ENCODE measurements at places on chromosomes 11 and 22.

DNA sequence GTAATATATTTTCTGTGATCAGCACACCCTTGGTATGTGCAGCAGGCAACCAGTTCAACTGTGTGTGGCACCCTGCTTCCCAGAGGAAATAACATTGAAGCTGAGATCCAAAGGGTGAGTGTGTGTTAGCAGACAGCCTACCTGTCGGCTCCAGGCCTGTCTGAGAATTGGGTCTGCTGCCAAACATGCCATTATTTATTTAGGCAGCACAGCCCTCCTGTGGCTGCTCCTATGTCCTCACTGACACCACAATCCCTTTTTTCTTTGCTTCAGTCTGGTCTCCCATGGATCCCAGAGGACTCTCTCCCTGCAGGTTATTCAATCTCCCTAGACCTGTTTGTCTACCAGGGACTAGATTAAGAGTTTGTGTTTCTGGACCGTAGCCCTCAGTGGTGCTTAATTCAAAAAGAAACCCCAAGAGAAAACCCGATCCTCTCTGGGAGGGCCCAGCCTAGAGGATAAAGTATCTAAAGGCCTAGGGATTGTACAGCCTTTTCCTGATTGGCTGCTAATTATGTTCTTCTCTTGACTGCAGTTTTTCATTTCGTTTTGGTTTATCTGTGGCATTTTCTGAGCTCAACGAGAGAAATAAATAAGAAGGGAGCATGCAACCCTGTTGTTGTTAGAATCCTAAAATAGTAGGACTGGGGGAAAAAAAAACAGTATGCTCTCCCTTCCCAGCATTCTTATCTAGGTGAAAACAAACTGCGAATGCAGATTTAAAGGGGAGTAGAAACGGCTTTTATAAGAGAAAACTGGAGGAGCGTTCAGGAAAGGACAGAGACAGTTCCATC is 24.1 kb downstream of the KCNE3 start:
- DNase-seq = peak; percentile 15

- no peak for DNase-seq
Measured at GRCh38 chr11:88384004-88384668, 46.6 kb upstream of the CTSC start.

DNA sequence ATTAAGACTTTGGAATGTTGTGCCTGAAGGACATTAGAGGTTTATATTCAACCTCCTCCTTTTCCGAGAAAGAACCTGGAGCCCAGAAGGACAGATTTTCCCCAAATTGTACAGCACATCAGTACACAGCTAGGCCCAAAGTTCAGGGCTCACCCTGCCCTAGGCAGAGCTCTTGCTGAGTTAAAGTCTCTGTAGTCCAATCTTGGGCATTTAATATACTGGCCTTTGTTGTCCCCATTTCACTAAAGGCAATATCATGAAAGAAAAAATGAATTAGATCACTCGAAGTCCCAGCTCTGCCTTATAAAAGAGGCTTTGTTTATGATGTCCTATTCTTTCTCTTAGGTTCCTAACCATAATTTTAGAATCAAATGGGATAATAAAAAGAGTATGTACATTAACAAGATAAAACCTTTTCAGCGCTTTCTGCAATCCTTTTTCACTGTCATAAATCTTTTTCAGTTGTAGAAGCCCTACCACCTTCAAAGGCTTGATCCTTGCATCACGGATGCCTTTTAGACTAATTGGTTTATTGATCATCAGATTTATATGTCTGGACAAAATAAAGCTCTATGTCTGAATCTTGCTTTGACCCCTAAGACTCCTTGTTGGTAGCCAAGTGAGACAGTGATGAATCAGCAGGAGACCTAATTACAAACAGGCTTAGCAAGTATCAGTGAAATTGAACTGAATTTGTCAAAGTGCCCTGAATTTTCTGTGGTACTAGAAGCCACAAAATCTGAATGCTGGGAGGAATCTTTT is 39.8 kb downstream of the RELT start:
- no peak for DNase-seq

GRCh38 chr11:63573881-63574855 is 11.0 kb upstream of the PLAAT2 start:
- DNase-seq = no peak

GRCh38 chr11:74686792-74687191 is 44.4 kb downstream of the CHRDL2 start:
- no peak for DNase-seq

GRCh38 chr11:63536669-63537292 is at the start of gene PLAAT4:
Gene PLAAT4, plus strand, starts transcription at chr11:63536808. Its CDS starts 61 bp downstream, at chr11:63536869.
- no peak for DNase-seq

GRCh38 chr22:33519071-33519973 is 401.0 kb downstream of the LARGE1 start:
- DNase-seq = no peak

DNA sequence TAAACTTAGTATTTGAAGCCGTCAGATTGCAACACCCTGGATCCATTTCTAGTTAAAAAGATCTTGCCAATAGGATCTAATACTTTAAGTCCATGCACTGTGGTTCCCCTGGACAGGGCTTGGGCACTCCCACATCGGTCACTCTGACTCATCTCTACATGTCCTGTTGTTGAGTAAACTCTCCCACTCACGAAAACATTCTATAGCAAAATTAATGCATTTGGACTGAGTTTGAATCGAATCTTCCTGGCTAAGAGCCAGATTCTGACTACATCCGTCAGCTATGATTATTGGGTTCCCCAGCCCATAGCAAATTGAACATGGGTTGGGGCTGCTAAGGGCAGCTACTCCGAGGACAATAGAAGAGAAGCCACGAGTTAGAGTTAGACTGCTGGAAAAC is 182.1 kb upstream of the SORL1-AS1 start:
- no peak for DNase-seq

- no peak for DNase-seq
Measured at GRCh38 chr11:93166194-93166593, 31.6 kb downstream of the SLC36A4 start.

DNA sequence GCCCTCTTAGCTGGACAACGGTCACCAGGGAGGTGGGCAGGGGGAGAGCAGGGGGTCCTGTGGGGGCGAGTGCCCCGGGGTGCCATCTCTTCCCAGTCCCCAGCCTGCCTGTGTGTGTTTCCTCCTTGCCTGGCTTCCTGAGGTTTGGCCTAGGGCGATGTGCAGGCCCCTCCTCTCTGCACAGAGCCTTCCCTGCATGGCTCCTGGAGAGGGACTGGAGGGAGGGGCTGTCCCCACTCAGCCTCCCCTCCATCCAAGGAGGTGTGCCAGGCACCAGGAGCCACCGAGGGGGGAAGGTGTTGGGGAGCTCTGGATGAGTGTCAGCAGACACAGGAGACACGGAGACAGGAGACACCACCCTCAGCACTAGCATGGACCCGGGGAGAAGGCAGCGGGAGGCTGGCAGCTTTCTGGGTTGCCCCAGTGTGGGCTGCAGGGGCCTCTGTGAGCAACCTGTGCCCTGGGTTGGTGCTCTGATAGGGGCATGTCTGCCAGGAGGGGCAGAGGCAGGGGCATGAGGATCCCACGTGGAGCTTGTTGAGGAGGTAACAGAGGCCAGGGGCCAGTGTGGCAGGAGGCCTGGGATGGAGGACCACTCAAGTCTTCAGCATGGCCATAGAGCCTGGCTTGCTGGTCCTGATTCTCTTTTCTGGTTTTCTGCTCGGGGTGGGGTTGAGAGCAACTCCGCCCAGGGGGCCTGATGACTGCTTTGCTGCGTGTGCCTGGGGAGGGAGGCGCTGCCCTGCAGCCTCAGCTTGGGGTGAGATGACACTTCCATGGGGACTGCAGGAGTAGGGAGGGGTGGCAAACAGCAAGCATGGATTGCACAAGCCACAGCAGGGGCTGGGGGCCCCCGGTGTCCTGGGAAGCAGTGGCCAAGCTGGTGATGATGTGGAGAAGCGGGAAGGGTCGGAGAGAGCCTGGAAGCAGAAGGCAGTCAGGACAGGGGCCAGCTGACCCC is 78.8 kb downstream of the ST3GAL4 start:
- DNase-seq = no peak

DNA sequence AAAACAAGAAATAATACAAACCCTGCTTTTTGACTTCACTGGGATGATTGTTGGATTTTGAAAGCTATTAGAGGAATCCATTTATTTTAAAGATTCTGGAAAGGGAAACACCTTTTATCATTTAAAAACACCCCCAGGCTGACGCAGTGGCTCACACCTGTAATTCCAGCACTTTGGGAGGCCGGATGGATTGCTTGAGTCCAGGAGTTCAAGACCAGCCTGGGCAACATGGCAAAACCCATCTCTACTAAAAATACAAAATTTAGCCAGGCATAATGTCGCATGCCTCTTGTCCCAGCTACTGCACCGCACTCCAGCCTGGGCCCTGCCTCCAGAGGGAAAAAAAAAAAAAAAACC is 317 bp upstream of the SCN2B start:
- no peak for DNase-seq

- no peak for DNase-seq
Measured at GRCh38 chr11:75432911-75433321, at the start of gene KLHL35. Gene KLHL35, minus strand, starts transcription at chr11:75433203. Its CDS starts 2,574 bp downstream, at chr11:75430629.

DNA sequence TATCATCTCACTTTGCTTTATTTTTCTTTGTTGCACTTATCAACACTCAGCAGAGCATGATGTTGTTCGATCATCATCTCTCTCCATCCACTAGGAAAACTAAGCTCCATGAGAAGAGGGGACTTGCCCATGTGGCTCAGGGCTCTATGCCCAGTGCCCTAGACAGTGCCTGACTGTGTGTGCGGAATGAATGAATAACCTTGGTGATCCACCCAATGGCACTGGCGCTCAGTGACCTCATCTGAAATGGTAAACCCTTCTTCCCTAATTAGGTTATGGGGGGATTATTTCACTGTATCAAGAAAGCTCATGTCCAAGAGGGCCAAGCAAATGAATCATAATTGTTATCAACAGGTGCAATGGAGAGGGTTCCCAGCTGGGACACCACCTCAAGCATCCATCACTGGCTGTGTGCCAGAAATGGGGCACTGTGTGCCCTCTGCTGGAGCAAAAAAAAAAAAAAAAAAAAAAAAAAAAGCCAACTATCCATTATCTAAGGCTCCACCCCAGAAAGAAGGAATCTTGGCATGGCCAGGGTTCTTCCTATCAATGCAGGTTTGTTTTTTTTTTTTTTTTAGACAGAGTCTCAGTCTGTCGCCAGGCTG is 172.6 kb downstream of the LARGE1 start:
- no peak for DNase-seq

DNA sequence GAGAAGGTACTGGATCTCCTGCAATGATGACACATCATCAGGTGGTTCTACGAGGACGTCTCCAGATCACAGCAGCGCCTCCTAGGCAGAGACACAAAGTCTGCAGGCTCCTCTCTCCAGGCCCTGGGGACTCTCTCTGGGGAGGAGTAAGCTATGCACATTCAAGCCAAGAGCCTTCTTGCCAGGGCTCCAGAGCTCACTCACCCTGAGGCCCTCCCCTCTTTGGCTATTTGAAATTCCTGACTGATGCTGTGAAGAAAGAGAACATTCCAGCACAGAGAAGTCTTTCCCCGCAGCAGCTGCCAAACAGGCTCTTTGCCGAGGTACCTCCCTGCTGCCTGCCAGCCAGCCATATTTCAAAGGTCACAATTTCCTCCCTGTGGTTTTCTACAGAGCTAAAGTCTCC is 204.9 kb downstream of the CSNK2A3 start:
- no peak for DNase-seq

- DNase-seq = no peak
Measured at GRCh38 chr11:134449713-134450112, 37.7 kb upstream of the B3GAT1 start.

DNA sequence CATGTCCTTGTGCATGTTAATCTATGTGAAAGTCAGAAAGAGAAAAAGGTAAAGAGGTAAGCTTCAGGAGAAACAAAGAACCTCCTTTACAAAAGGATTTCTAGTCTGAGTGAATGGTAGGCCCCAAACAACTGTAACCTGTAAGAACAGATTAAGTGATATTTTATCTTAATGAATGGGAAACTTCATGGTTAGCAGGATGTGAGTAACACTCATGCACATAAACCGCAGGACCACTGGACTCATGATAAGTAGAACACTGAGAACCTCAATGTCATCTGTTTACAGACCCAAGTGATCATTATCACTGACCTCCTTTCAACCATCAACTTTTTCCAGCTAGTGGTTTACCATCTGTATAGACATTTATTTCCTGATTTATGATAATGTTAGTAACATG is 19.9 kb downstream of the OR8G5 start:
- DNase-seq = no peak

DNA sequence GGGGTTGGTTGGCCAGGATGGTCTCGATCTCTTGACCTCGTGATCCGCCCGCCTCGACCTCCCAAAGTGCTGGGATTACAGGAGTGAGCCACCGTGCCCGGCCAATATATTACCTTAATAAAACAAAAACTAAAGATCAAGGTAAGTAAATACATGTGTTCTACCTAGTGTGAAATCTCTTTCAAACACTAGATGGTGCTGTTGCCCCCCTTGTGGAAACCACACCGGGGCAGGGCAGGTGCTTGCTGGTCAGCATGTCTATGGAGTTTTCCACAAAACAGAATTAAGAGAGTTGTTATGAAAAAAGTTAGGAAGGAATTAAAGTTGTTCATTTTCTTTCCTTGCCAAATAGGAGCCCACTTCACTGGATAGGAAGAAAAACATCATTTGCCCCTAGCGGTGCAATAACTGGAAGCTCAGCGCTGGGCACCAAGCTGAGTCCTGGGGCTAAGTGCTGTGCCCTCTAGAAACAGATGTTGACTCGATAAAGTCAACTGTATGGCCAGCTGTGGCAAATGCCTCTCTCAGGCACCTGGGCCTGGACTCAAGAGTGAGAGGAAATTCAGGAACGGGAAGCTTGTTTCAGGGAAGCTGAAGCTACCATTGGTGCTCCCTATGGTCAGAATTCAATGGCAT is 6.3 kb upstream of the KCNJ5 start:
- peak; percentile 43 for DNase-seq

DNA sequence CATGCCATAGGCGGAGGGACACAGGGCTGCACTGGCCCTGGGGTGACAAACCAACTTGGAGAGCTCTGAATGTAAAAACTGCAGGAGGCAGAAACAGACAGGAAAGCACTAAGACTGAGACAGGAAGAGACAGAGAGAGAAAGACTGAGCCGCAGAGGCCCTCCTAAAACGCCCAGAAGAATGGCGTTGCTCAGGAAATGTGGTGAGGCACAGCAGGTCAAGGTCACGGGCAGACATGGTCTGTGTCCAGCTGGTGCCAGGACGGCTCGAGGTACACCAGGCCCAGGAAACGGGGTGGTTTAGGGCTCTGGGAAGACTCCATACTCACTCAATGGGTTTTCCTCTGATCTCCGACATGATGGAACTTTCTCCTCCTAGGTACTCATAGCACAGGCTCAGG is 29.1 kb downstream of the MAFF start:
- DNase-seq = no peak

DNA sequence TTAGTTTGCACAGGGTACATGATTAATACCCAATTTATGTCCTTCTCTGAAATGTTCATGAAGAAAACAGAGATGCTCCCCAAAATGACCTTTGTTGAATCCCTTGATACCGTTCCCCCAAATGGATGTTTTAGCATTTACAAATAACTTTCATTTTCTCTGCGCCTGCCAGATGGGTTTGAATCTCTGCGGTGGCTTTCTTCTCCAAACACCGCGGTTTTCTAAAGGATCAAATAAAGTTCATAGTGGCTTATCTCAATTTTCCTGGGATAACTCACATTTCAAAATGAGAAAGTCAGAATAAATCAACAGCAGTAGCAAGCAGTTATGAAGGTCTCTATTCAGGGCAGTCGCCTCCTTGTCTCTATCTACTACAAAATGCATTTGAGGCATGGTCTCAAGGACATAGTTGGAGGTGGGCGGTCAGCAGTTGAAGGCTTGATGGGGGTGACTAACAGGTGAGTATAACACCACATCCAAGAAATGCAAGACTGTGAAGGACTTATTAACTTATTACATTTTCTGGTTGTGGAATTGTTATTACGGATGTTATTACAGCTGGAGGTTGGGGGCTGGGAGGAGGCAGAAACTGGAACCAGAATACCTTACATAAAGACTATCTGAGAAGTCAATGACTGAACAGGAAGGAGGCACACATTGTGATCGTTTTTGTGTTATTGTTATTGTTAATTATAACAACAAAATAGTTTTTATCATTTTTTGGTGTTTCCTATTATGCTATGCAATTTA is 1513.3 kb downstream of the FAM181B start:
- DNase-seq = no peak

Measured in NCI-H748 treated with DMSO at 0.1 percent for 48 hours (cell line).